Renal cortical epithelial cell (primary cell): ENCODE measurements at places on chromosomes 6 and 20. TPM values are rescaled to one million over a fixed set of nuclear protein-coding genes. Genes with fewer than 3 reads are reported as not detected.

PLA2G7 gene
- total RNA-seq, result 0.10 and 0.87 TPM in 2 replicates

THBS2 gene
- total RNA-seq, result 6.5 and 23.6 TPM in 2 replicates

PPIL4 gene
- total RNA-seq, result 38.7 and 59.0 TPM in 2 replicates

FHL5 gene
- not detected in 2 replicates for total RNA-seq

C20orf204 gene
- 0.45 TPM in 1 of 2 replicates, not detected in the other for total RNA-seq

TOX2 gene
- total RNA-seq, result not detected in 2 replicates

SCGN gene
- 0.20 TPM in 1 of 2 replicates, not detected in the other for total RNA-seq

CRISP2 gene
- total RNA-seq, result 0.10 TPM in 1 of 2 replicates, not detected in the other
